ENCODE measurements at places on chromosomes 6 and 20.

GRCh38 chr6:87397656-87398055 lies 10.1 kb upstream of the CFAP206 start:
- no peak for DNase-seq

GRCh38 chr6:36038120-36038876 lies 10.7 kb downstream of the MAPK14 start:
- DNase-seq: no peak

DNA sequence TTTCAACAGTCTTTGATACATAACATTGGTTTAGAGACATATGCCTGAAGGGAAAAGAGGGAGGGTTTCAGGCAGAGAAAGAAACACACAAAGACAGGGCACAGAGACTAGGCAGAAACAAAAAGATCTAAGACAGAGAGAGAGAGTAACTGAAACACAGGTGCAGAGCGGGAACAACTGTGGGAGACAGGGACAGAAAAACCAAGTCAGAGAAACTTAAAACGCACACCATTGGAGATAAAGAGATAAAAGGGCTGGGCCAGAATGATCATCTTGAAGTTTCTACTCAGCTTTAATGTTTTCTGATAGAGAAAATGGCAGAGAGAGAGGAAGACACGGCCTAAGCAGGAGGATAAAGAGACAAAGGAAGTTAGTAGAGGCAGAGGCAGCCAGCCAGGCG lies 11.8 kb downstream of the UNC5CL start:
- DNase-seq: no peak

- no peak for DNase-seq
Measured at GRCh38 chr6:7432391-7433120, 42.9 kb downstream of the RIOK1 start.

GRCh38 chr6:114650891-114651290 lies 308.1 kb upstream of the HS3ST5 start:
- DNase-seq: no peak

DNA sequence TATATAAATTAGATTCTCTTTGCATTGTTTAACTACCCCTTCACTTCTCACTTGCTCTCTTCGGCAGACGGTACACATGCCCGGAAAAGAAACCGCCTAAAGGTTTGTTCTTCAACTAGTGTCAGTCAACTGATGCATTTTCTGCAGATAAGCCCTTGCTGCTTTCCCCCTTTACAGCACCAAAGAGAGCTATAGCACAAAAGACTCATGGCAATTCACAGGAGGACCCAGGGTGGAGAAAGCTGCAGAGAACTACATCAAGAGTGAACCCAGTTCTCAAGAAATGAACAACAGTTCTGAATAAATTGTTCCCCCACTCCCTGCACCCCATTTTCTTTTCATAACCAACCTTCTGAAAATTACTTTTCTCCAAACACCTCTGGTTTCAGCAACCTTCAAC lies 8.9 kb downstream of the CD164 start:
- DNase-seq: no peak

GRCh38 chr6:52106994-52107393 lies 19.6 kb upstream of the PKHD1 start:
- DNase-seq: no peak

DNA sequence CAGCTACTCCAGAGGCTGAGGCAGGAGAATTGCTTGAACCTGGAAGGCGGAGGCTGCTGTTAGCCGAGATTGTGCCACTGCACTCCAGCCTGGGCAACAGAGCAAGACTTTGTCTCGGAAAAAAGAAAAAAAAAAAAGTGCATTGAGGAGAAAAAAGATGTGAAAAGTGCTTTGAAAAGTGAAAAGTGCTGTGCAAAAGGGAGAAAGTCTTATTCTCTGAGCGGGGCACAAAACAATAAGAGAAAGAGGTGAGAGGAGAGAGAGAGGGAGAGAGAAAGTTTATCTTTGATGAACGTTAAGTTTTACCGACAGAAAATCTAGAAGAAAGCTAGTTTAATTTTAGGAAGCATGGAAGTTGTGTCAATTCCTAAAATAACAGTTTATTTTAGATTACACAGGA lies 3.9 kb upstream of the PACSIN1 start:
- DNase-seq: no peak

GRCh38 chr20:54589402-54590030 lies 114.1 kb downstream of the DOK5 start:
- no peak for DNase-seq

GRCh38 chr6:3949521-3949920 lies 100.3 kb downstream of the FAM50B start:
- no peak for DNase-seq

GRCh38 chr6:52598123-52598823 lies 21.4 kb upstream of the TRAM2 start:
- DNase-seq: peak; percentile 76

GRCh38 chr6:34559651-34560365 lies 3.7 kb upstream of the SPDEF start:
- DNase-seq: no peak

GRCh38 chr20:57507477-57507876 lies 17.5 kb downstream of the CTCFL start:
- no peak for DNase-seq

- no peak for DNase-seq
Measured at GRCh38 chr20:23151008-23151703, 65.0 kb upstream of the CD93 start.

GRCh38 chr6:134577998-134578397 lies 260.1 kb upstream of the SGK1 start:
- DNase-seq: peak; percentile 32

DNA sequence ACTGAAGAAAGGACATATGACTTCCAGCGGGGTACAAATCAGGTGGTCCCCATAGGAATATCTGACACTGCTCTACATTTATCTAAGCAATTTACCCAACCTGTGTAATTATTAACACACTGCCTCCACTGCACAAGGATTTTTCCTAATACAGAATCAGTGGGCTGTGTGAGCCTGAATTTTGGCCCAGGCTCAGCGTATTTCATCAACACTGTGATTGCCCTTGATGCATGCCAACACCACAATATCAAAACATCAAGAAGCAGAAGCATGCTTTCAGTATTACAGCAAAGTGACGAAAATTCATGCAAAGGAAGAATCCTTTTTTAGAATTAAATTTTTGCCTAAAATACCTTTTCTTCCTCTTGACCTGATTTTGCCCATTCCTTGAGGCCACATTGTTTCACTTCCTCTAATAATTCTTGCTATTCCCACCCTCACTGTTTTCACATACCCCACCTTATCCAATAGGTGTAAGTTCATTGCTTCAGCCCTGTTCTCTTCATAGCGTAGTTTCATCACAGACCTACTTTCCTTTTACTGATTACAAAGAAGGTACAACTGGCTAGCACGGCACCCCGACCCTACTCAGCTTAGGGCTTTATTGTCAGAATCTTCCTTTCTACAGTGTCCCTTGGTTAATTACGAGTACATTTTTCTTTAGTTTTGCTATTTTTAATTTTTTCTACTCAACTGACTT lies 83.7 kb upstream of the PTCHD4 start:
- DNase-seq: no peak

DNA sequence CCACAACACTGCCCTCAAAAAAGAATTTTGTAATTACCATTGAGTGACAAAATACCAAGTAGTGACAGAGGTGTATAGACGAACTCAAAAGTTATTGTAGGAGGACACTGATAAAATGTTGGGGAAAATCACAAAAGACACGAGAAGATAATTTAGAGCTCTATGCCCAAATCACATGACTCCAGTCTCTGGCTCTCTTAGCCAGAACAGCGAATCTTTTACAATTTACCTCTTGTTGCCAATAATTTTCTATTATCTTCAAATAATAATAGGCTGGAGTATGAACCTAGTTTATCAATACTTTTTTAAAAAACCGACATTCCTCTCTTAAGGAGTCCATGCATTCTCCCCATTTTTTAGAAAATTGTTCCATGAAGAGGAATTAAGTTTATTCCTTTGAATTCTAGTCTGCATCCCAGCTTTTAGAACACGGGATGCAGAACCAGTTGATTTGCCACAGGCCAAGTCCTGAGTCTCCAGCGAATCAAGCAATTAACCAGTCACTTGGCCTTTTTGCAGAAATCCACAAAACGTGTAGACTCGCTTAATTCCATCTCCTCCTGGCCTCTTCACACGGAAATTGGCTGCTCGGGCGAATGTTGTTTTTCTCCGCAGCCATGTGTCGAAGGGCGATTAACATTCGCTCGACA lies 507 bp upstream of the RIPPLY2 start:
- DNase-seq: no peak

GRCh38 chr20:34864216-34864615 lies 8.4 kb downstream of the GGT7 start:
- DNase-seq: no peak

DNA sequence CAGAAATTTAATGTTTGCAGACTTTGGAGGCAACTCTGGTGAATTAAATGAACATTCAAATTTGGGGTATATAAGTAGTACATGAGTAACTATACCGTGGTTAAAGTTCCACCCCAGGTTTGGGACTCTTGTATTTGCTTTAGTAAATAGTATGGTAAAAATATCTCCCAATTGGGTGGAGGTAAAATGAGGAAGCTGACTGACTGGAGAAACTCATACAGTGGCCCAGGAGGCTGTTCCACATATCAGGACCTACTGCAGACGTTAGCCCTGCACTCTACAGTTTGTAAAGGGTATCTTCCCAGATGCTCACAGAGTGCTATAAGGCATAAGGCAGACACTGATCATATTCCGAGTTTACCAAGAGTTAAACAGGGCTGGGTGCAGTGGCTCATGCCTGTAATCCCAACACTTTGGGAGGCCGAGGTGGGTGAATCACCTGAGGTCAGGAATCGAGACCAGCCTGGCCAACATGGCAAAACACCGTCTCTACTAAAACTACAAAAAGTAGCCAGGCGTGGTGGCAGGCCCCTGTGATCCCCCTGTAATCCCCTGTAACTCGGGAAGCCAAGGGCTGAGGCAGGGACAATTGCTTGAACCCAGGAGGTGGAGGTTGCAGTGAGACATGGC lies 53.7 kb downstream of the CPXM1 start:
- DNase-seq: no peak

DNA sequence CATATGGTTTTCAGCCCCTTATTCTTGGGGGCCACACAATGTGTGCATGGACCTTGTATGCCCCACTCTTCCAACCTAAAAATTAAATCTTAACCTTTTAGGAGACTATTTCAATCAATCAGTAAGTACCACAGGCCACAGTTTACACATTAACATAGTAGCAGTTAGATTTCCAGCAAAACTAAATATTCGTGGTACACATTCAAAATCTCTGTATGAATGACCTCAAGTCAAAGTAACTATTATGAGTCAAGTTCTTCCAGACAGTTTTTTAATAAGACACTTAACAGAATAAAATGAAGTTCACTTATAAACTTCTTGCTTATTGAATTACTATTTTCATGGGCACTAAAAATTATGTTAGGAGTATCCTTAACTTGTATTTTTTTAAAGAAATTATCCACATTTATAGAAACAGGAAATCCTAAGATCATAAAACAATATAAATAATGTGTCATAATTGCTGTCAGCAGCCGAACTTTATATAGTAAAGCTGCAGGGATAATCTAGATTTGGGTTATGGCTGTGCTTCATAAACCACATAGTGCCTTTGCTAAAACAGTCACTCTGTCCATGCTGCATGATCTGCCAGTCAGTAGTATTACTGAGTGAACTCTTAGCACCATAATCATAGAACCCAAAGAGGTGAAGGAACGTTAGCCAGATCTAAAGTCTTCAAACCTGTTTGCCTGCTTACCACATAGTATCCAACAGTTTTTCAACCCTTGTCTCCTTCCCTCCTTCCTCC lies 21.7 kb downstream of the SEC63 start:
- DNase-seq: no peak

DNA sequence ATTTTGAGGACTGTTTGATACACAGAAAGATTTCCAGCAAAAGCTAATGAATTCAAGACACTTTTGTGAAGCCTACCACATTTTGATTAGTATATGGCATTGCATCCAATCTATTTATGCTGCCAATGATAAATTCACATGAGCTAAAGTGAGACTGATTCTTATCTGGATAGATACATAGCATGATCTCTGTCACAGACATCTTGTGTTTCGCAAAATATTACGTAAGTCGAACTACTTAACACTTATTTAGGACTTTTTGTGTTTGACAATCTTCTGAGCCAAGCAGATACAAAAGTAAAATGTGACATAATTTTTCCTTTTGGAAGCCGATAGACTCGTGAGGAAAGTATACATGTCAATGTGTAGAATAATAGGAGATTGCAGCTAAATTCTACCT lies 251.6 kb downstream of the HACE1 start:
- no peak for DNase-seq

All from A549 (cell line).